Stimulated activated CD8-positive, alpha-beta memory T cell treated with anti-CD3 and anti-CD28 coated beads, Interleukin-4, amount 100 ng/mL, for 1 hour (primary cell): ENCODE measurements at places on chromosomes 2 and 18.

DNA sequence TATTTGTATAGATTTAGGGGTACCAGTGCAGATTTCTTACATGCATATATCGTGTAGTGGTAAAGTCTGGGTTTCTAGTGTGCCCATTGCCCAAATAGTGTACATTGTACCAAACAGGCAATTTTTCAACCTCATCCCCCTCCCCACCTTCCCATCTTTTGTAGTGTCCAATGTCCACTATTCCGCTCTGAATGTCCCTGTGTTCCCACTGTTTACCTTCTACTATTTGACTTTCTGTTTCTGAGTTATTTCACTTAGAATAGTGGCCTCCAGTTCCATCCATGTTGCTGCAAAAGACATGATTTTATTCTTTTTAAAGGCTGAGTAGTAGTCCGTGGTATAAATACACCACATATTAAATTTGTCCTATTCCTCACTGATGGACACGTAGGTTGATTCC lies 132.9 kb downstream of the FTCDNL1 start:
- no peak for DNase-seq

GRCh38 chr2:150528861-150529801 lies 41.7 kb upstream of the RND3 start:
- no peak for DNase-seq

GRCh38 chr2:58042486-58042970 lies 4.1 kb upstream of the VRK2 start:
- no peak for DNase-seq

DNA sequence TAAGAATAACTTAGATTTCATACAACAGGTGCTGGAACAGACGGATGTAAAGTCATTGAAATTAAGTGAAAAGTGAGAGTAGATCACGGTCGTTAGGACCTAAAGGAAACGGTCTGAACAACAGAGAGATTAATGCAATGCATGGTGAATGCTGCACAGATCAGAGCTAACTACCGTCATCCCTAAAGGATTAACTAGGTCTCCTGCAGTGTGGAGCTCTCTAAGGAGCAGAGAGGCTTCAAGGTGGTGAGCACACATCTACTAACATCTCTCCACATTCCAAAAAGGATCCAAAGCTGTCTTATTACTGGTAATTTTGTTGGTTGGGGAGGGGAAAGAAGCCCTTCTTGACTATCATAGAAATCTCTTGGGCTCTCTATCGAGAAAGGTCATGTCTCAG lies 75.3 kb downstream of the CABYR start:
- DNase-seq = no peak

- no peak for DNase-seq
These were observed 107.1 kb upstream of the STK17B start for GRCh38 chr2:196278491-196278911.

DNA sequence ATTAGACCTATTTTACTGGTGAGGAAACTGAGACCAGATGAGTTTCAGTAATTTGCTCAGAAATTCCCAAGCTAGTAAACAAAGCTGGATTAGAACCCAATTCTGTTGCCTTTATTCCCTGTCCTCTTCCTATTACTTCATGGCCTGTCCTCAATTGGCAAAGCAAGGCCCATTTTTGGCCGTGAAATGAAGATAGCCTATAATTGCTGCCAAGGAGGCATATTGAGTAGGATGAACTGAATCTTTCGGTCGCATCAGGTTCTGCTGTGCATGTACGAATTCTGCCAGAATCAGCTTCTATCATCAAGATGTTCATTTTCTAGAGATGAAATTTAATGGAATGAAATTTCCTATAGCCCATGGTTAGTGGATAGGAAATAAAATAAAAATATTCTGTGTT lies 1485.2 kb upstream of the PIK3C3 start:
- no peak for DNase-seq

- DNase-seq = no peak
These were observed 21.6 kb downstream of the METAP1D start for GRCh38 chr2:172021074-172021931.
